ENCODE measurements at places on chromosomes 11 and 22. TPM values are rescaled to one million over a fixed set of nuclear protein-coding genes. Genes with fewer than 3 reads are reported as not detected.

Gene DGCR2
- total RNA-seq: 17.4 TPM

Gene GDPD4
- not detected for total RNA-seq

GRCh38 chr22:37054056-37054395 lies 2.5 kb downstream of the KCTD17 start:
- no peaks in the 10 kb centered on the region for H3K27me3 ChIP-seq
- peaks cover 21% of the 10 kb centered on the region for H3K4me1 ChIP-seq
- peaks cover 16% of the 10 kb centered on the region for H3K36me3 ChIP-seq
- no peak overlapping the region for H3K4me3 ChIP-seq
- H3K27ac ChIP-seq: no peak overlapping the region

Gene MYH9
- total RNA-seq: 720 TPM

Gene NUP50
- 156 TPM for total RNA-seq

Gene OR6T1
- not detected for total RNA-seq

GRCh38 chr11:10305262-10305963 lies 540 bp downstream of the ADM start:
- DNase-seq: peak; percentile 38
- H3K4me3 ChIP-seq: peak overlapping the region; percentile 89
- peaks cover 38% of the 10 kb centered on the region for H3K4me1 ChIP-seq
- peaks cover 47% of the 10 kb centered on the region for H3K27me3 ChIP-seq
- no peak overlapping the region for H3K27ac ChIP-seq

Gene OR8G5
- total RNA-seq: not detected

Gene NCR3LG1
- 0.82 TPM for total RNA-seq

DNA sequence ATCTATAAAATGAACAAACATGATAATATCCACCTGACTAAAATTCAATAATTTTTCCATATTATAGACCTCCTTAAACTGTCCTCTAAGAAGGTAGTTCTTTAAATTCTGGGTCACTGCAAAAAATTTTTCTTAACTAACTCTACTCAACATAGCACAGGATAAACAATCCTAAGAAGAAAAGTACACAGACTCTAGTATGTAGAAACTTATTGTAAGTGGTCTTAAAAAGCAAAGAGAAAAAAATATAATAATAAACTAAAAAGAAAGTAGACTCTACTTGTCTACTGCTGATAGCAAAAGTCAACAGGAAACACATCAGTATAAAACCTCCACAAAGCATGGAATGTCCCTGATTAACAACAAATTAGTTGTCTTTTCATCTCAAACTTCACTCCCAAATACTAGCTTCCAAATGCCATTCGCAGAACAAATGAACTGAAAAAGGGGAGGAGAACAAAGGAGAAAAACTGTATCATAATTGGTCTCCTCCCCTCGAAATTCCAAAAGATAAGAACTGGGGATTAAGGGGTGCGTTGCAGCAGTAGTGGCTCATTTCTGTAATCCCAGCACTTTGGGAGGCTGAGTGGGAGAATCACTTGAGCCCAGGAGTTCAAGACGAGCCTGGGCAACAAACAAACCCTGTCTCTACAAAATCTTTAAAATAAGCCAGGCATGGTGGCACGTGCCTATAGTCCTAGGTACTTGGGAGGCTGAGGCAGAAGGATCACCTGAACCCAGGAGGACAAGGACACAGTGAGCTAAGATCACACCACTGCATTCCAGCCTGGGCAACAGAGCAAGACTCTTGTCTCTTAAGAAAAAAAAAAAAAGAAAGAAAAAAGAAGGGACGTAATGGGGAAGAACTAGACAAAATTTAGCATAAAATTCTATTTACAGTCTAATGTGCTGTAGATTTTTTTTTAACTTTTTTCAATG lies 6.5 kb downstream of the FCHSD2 start:
- peaks cover 11% of the 10 kb centered on the region for H3K36me3 ChIP-seq
- peaks cover 31% of the 10 kb centered on the region for H3K4me1 ChIP-seq
- DNase-seq: no peak
- H3K27ac ChIP-seq: no peak overlapping the region

Gene LRRC10B
- not detected for total RNA-seq

- H3K4me1 ChIP-seq: no peaks in the 10 kb centered on the region
- no peak for DNase-seq
- no peaks in the 10 kb centered on the region for H3K27me3 ChIP-seq
- H3K4me3 ChIP-seq: no peak overlapping the region
- H3K36me3 ChIP-seq: no peaks in the 10 kb centered on the region
- H3K27ac ChIP-seq: no peak overlapping the region
Observed at GRCh38 chr11:70556884-70557741, 158.8 kb downstream of the CTTN start.

Gene MS4A12
- total RNA-seq: not detected

GRCh38 chr11:35680506-35680905 lies 17.9 kb downstream of the TRIM44 start:
- H3K27ac ChIP-seq: no peak overlapping the region
- H3K4me3 ChIP-seq: no peak overlapping the region
- no peak for DNase-seq
- peaks cover 49% of the 10 kb centered on the region for H3K4me1 ChIP-seq

GRCh38 chr22:38327805-38328204 lies 10.6 kb upstream of the CSNK1E start:
- peaks cover 1% of the 10 kb centered on the region for H3K4me1 ChIP-seq
- H3K27ac ChIP-seq: no peak overlapping the region
- H3K27me3 ChIP-seq: no peaks in the 10 kb centered on the region
- no peaks in the 10 kb centered on the region for H3K36me3 ChIP-seq

DNA sequence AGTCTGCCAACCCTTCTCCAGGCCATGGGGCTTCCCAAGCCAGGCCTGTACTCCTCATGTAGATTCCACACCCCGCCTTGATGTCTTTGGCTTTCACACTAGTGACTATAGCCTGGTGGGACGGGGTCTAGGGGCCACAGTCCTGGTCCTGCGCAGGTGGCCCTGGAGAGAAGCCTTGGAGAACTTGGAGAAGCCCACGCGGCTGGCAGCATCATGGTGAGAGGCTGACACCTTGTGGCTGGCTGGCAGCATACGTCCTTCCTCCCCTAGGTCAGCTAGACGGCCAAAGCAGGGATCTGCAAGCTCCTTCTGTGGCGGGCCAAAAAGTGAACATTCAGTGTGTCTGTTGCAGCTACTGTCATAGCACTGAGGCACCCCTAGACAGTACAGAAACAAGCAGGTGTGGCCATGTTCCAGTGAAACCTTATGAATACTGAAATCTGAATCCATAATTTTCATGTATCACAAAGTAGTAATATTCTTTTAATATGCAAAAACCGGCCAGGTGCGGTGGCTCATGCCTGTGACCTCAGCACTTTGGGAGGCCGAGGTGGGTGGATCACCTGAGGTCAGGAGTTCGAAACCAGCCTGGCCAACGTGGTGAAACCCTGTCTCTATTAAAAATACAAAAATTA lies 42.0 kb downstream of the FAM83F start:
- H3K27ac ChIP-seq: no peak overlapping the region
- H3K36me3 ChIP-seq: no peaks in the 10 kb centered on the region
- H3K4me1 ChIP-seq: no peaks in the 10 kb centered on the region
- DNase-seq: peak; percentile 76

- H3K4me1 ChIP-seq: peaks cover 5% of the 10 kb centered on the region
- DNase-seq: no peak
- no peaks in the 10 kb centered on the region for H3K27me3 ChIP-seq
- no peak overlapping the region for H3K27ac ChIP-seq
- peaks cover 26% of the 10 kb centered on the region for H3K36me3 ChIP-seq
- H3K4me3 ChIP-seq: no peak overlapping the region
Observed at GRCh38 chr22:21796863-21797262, 61.3 kb upstream of the YPEL1 start.

Gene CWF19L2
- total RNA-seq: 14.4 TPM

Gene SLC22A12
- total RNA-seq: not detected

- H3K27me3 ChIP-seq: peaks cover 13% of the 10 kb centered on the region
- DNase-seq: no peak
- no peaks in the 10 kb centered on the region for H3K36me3 ChIP-seq
Observed at GRCh38 chr11:116536416-116536815, 236.4 kb downstream of the BUD13 start.

Gene NLRP14
- not detected for total RNA-seq

DNA sequence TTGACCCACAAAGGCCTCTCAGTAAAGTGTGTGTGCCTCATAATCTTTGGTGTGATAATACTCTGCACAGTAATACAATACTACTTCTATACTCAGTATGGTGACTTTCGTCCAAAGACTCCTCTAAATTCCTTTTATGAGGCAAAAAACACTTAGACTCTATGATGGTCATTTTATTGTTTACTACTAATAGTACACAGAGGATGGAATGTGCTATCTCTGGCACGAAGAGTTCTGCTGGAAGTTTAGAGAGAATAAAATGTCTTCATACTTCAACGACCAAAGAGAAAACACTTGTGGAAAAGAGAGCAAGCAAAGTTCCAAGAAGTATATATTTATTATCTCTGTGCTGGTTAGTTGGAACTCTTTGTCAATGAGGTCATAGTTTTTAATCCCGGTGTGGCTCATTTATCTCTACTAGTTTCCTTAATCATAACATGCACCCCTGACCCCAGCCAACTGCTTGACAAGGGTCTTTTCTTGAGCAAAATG lies 7.5 kb upstream of the CSTF3 start:
- no peak overlapping the region for H3K4me3 ChIP-seq
- H3K36me3 ChIP-seq: no peaks in the 10 kb centered on the region
- no peak overlapping the region for H3K27ac ChIP-seq
- no peaks in the 10 kb centered on the region for H3K27me3 ChIP-seq
- H3K4me1 ChIP-seq: no peaks in the 10 kb centered on the region

Gene OR6Q1
- not detected for total RNA-seq

DNA sequence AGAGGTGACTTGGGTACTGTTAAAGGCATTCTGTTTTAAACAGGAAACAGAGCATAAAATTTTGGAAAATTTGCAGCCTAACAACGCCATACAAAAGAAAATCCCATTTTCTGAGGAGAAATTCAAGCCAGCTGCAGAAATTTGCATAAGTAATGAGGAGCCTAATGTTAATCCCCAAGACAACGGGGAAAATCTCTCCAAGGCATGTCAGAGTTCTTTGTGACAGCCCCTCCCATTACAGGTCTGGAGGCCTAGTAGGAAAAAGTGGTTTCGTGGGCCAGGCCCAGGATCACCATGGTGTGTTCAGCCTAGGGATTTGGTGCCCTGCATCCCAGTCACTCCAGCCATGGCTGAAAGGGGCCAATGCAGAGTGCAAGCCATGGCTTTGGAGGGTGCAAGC lies 1333.1 kb upstream of the TENM4 start:
- no peak for DNase-seq
- H3K4me3 ChIP-seq: no peak overlapping the region
- no peaks in the 10 kb centered on the region for H3K36me3 ChIP-seq
- no peaks in the 10 kb centered on the region for H3K4me1 ChIP-seq
- H3K27me3 ChIP-seq: no peaks in the 10 kb centered on the region

Gene RIMBP3C
- total RNA-seq: not detected

Gene SDF2L1
- total RNA-seq: 38.2 TPM

Gene APOL4
- total RNA-seq: 0.53 TPM

DNA sequence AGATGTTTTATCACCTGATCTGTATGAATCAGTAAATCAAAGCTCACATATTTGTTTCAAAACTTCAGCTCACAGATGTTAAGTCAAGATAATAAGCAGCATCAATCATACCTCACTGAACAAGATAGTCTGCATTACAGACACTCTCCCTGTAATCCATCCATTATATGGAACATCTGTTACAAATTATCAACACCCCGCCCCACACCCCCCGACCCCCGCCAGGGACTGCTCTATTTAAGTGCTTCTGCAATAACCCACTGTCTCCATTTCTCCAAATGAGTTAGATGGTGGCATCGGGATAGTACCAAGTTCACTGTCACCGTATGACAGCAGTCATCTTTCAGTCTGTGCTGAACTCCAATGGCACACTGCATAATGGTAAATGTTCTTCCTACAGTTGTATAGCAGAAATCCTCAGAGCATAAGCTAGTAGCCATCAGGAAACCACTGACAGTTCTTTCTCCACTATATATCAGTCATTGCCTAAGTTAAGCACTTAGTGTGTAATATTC lies 447.0 kb upstream of the ARHGAP42 start:
- H3K27me3 ChIP-seq: no peaks in the 10 kb centered on the region
- H3K4me1 ChIP-seq: no peaks in the 10 kb centered on the region
- no peak overlapping the region for H3K4me3 ChIP-seq
- H3K36me3 ChIP-seq: no peaks in the 10 kb centered on the region

Gene CHRM1
- not detected for total RNA-seq

DNA sequence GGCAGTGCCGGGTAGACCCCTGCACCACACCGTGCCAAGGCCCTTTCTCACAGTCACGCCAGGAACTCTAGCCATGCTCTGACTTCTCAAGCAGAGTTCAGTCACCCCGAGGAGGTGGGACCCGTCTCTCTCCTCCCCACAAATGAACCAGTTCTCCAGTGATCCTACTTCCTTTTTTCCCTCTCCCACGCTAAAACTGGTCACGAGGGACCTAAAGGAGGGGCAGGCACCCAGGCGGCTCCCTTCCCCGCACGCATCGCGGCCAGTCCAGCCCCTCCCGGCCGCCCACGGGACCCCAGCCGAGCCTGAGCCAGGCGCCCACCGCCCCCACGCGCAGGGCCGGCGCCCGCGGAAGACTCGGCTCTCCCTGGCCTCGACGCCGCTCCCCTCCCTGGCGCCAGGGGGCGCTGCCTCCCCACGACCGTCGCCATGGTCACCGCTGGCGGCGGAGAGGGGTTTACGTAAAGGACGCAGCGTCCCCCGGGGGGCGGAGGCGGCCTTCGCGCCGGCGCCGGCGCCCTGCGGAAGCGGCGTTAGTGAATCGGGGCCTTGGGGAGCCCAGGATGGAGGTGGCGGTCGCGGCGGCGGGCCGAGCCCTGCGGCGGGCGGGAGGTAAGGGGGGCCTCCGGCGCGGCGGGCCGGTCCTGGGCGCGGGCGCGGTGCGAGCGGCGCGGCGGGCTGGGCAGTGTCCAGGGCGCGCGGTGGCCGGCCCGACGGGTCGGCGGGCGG lies at the start of gene DAGLA:
Gene DAGLA, plus strand, starts transcription at position 499 of the 729 bp plus-strand sequence. CDS start 39,765 bp downstream, outside the sequence.
- peak within 1 kb of the TSS; percentile 31 for H3K4me3 ChIP-seq
- no peak within 1 kb of the TSS for H3K27ac ChIP-seq
- peaks cover 4% of the 10 kb centered on the region for H3K4me1 ChIP-seq
- H3K27me3 ChIP-seq: peaks cover 11% of the 10 kb centered on the region

GRCh38 chr22:36085476-36086169 lies 57.0 kb upstream of the RBFOX2 start:
- peaks cover 2% of the 10 kb centered on the region for H3K4me1 ChIP-seq
- H3K36me3 ChIP-seq: no peaks in the 10 kb centered on the region
- no peaks in the 10 kb centered on the region for H3K27me3 ChIP-seq
- no peak overlapping the region for H3K4me3 ChIP-seq

- DNase-seq: no peak
- no peaks in the 10 kb centered on the region for H3K27me3 ChIP-seq
- no peak overlapping the region for H3K4me3 ChIP-seq
- peaks cover 58% of the 10 kb centered on the region for H3K4me1 ChIP-seq
Observed at GRCh38 chr11:46363031-46363407, 15.8 kb downstream of the DGKZ start.

DNA sequence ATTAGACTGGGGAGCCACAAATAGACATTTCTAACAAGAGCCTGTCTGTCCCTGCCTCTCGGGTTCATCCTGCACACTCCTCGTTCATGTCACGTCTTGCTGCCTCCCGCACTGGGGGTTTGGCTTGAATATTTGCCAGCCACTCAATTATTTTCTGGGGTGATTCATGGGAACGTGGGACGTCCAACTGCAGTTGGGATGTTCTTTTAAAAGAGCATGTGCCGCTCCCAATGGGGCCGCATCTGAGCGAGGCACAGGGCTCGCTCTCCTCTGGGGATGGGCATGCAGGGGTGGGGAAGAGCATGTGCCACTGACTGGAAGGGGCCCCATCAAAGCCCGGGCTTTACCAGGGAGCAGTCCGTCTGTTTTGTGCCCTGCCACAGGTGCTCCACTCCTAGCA lies 43.4 kb downstream of the PARVG start:
- H3K4me3 ChIP-seq: no peak overlapping the region
- H3K36me3 ChIP-seq: peaks cover 3% of the 10 kb centered on the region
- no peaks in the 10 kb centered on the region for H3K4me1 ChIP-seq
- peaks cover 9% of the 10 kb centered on the region for H3K27me3 ChIP-seq
- H3K27ac ChIP-seq: no peak overlapping the region

GRCh38 chr22:22856364-22856763 lies 31.3 kb upstream of the IGLL5 start:
- H3K4me3 ChIP-seq: no peak overlapping the region
- DNase-seq: no peak
- H3K4me1 ChIP-seq: no peaks in the 10 kb centered on the region
- H3K27ac ChIP-seq: no peak overlapping the region

Data from activated CD4-positive, alpha-beta memory T cell treated with anti-CD3 and anti-CD28 coated beads for 36 hours (primary cell).